Melanocyte of skin (primary cell): ENCODE measurements at places on chromosomes 7 and 10. TPM values are rescaled to one million over a fixed set of nuclear protein-coding genes. Genes with fewer than 3 reads are reported as not detected.

Gene CPA2
- not detected in 2 replicates for total RNA-seq

Gene ACSM6
- total RNA-seq, result not detected in 2 replicates

Gene PPP1R17
- total RNA-seq, result not detected in 2 replicates

Gene CPA5
- not detected in 2 replicates for total RNA-seq

Gene PILRA
- not detected in 2 replicates for total RNA-seq

Gene LEP
- under 0.01 TPM in 1 of 2 replicates, not detected in the other for total RNA-seq

Gene ELFN1
- 2.8 and 4.4 TPM in 2 replicates for total RNA-seq

Gene PRSS2
- total RNA-seq, result not detected in 2 replicates

Gene CEP55
- total RNA-seq, result 22.2 and 28.9 TPM in 2 replicates

Gene GRK5
- 5.3 and 6.8 TPM in 2 replicates for total RNA-seq

Gene GSDME
- 11.4 and 26.5 TPM in 2 replicates for total RNA-seq

Gene DGKB
- total RNA-seq, result not detected in 2 replicates

Gene SFTPD
- total RNA-seq, result not detected in 2 replicates

Gene TSPAN12
- total RNA-seq, result 0.33 and 0.46 TPM in 2 replicates

Gene HTR7
- total RNA-seq, result 1.1 TPM in 1 of 2 replicates, not detected in the other

Gene HTR5A
- under 0.01 TPM in 1 of 2 replicates, not detected in the other for total RNA-seq

Gene H2BK1
- not detected in 2 replicates for total RNA-seq

Gene MACROH2A2
- 0.15 and 1.00 TPM in 2 replicates for total RNA-seq

Gene MBL2
- total RNA-seq, result under 0.01 and 0.15 TPM in 2 replicates

Gene PTF1A
- total RNA-seq, result not detected in 2 replicates
